ENCODE measurements at places on chromosomes 1 and 21.

DNA sequence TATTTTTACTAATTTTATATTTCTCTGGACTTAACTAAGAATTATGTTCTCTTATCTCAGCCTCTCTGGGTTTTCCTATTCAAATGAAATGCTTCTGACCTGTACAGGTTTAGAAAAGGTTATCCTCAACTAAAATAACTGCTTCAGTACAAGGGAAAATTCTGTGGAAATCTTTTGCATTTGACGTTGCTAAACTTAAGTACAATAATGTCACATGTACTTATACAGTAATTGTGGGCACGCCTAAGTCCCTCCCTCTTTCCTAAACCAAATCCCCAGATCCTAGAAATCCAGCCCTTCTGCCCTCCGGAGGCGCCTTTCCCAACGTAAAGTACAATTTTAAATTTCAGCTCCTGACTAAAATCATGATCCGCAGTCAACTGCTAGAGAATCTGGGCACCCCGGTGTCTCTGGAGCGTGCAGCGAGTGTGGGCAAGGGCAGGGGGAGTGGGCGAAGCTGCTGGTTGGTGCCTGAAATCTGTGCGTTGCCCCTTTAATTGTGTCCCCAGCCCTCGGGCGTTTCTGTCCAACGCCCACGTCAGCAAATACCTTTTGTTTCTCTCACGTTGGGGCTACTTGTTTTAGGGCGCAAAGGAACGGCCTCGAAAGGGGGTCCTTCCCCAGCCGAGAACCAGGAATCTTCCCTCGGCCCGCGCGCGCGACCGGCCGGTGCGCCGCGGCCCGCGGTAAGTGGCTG, at the start of gene ZBTB8A:
ZBTB8A (plus strand) TSS at position 541 of the 697 bp plus-strand sequence. CDS start 53,505 bp downstream, outside the sequence.
- DNase-seq: peak; percentile 73

DNA sequence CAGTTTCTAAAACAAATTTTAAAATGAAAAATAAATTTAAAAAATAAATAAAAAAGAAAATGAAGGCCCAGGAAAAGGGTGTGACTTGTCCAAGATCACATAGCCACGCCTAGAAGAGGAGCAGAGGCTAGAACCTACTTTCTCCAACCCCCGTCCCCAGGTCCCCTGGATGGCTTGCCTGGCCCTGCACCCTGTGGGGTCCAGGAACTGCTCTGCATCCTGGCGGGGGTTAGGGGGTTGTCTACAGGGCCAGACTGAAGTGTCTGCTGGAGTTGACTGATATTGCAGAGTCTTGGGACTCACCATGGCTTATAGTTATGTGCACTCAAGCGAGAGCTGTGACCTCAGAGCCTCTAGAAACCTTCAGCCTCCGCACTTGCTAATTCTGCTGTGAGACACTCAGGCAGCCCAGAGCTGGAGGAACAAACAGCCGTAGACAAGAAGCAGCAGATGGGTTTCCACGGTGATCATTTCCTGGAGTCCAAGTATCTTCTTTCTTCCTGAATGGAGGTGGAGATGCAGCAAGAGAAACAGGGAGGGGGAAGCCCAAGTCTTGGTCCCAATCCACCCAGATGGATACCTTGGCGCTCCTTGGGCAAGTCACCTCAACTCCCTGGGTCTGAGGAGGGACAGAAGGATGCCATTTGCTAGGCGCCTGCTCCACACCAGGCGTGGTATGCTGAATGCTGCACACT, 5.2 kb upstream of the EXTL1 start:
- DNase-seq: peak; percentile 32

DNA sequence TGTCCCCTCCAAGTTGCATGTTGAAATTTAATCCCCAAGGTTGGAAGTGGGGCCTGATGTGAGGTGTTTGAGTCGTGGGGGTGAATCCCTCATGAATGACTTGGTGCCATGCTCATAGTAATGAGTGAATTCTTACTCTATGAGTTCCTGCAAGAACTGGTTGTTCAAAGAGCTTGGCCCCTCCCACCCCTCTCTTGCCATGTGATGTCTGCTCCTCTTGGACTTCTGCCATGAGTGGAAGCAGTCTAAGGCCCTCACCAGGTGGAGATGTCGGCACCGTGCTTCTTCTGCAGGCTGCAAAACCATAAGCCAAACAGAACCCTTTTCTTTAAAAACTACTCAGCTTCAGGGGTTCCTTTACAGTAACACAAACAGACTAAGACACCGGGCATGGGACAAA, 14.3 kb downstream of the G0S2 start:
- DNase-seq: no peak

DNA sequence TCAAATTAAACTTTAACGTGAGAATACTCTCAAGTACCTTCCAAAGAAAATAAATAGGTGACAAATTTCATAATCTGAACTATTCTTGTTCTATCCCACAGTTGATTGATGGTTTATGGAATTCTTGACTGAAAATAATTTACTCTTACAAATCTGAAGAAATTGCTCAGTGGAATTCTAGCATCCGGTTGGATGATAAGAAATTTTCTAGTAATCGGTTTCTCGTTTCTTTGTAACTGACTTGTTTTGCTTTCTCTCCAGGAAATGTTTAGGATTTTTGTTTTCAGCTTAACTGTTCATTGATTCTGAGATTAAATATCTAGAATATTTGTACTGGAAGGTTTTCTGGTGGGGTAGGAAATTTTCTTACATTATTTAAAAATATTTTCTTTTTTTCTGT, 558.9 kb upstream of the ADAMTS5 start:
- DNase-seq: no peak

DNA sequence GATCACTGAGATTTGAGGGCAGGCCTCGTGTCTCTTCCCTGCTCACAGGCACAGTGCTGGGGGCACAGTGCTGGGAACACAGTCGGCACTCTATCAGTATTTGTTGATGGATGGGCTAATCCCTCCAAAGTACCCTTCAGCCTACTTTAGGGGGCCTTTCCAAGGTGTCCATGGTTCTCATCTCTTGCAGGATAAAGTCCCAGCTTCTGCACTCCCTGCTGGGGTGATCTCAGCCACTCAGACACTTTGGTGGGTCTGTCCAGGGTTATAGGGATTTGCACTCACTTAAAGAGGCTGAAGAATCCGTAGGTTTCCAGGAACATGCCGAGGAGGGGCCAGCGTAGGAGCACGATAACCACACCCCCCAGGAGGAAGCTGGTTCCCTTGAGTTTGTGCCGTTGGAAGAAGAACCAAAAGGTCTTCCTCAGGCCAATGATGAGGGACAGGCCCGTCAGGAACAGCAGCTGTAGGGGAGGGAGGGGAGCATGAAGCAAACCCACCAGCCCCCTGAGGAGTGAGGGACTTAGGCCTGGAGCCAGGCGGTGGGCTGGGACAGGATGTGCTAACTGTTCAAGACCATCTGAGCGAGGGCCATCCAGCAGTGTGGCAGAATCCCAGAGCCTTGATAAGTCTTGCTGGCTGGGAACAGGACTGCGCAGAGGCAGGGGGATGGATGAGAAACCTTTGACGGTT, 5.2 kb upstream of the KISS1 start:
- no peak for DNase-seq

- DNase-seq: no peak
Observed at GRCh38 chr21:41579692-41580091, 71.7 kb upstream of the TMPRSS2 start.

- no peak for DNase-seq
Observed at GRCh38 chr1:83691953-83692500, 306.9 kb downstream of the TTLL7 start.

- no peak for DNase-seq
Observed at GRCh38 chr1:176141449-176141848, 65.6 kb downstream of the COP1 start.

DNA sequence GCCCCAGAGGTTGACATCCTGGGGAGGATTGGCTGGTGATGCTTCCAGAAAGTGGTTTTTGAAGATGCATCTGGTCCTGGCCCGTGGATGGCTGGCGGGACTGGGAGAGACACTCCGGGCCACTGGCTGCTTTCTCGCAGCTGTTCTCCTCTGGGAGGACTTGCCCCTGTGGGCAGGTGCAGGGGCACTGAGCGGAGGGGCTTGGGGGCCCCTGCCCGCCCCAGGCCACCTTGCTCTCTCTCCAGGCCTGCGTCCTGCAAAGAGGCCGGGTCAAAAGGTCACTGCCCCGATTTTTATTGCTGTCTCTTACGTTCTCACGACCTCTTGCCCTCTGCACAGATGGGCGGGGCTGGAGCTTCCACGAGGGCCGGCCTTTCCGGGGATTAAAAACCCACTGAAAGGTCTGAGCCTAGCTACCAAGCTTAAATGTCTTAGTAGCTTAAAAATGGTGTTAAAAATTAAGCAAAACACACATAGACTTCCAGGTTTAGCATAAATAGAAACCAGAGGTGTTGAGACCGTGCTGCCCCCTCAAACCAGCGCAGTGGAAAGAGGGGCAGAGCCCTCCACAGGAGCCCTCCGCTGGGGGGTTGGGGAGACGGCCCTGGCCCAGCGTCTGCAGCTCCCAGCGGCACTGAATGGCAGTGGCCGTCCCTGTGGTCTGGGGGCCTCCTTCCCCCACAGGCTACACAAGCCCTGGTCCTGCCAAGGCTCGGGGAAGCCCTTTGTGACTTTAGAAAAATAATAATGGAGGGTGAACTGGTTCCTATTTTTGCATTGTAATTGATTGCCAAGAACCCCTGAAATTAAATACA, 43.9 kb downstream of the SKI start:
- no peak for DNase-seq

GRCh38 chr1:231993968-231994455, 367.4 kb downstream of the DISC1 start:
- DNase-seq: no peak

DNA sequence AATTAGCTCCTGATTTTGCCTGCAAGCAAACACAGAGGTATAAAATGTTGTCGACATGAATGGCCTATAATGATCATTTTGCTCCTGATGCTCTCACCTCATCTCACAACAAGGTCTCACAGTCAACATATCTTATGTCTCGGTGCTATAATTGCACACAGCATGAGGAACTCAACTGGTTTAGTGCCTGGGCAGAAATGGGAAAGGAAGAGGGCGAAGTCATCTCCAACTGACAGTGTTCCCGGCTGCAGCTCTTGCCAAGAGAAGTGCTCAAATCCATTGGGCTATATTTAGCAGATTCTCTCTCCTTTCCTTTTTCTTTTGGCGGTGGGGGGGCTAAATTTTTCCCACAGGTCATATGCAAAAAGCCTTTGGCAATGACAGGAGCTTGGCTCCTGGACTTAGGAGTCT, 53.0 kb downstream of the SLC45A1 start:
- DNase-seq: no peak

DNA sequence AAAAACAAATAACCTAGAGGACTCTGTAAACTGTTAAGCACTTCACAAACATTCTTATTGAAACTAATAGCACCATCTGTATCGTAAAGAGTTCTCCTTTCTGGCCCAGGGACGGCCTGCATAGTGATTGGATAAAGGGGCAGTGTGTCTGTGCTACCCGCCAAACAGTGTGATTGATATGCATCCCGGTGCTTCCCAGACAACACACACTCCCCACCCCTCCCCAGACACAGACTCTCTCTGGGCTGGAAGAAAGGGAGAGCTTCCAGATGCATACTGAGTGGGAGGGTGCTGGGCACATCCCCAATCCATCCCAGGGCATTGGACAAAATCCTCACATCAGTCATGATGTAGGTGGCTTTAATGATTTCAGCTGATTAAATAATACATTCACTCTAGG, 3.7 kb downstream of the HSD11B1 start:
- no peak for DNase-seq

DNA sequence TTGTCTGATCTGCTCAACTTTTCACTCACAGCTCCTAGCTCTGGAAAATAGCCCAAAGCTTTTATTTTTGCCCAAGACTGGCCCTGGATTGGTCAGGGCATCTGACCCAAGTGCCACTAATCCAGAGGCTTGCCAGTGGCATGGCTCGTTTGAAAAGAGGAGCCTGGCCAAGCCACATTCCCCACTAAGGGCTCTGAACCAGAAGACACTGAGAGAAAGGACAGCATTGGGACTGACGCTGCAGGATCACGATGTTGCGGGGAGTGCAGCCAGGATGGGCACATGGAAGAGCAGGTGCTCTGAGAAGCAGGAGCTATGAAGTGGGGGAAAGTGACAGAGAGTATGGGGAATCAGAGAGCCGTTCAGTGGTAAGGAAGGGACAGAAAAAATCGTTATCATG, 44.9 kb upstream of the TSPAN2 start:
- DNase-seq: no peak

GRCh38 chr21:34313116-34313515, 50.7 kb upstream of the KCNE2 start:
- no peak for DNase-seq

DNA sequence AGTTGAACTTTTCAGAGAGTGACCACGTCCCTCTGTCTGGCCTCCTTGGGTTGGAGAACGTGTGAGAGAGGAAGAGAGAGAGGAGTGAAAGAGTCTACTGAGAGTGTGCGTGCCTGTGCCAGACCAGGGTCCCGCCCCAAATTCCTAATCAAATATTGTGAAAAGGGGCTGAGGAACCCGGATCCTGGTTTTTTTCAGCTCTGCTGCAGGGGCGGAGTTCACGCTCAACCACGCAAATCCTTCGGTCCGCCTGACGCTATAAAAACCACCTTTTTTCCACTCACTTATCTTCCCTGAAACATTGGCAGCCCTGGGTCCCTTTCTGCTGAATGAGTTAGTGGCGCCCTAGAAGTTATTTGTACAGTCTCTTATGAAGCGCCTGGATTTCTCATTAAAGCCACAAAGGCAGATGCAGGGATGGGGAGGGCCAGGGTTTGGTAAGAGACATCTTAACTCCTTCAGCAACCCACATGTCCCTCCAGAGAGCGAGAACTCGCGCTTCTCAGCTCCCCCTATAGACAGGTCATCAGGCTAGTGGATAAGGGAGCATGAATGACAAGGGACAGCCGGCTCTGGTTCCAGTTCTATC, at the start of gene FMOD:
FMOD (minus strand) TSS at position 86 of the 589 bp plus-strand sequence. CDS start 2,852 bp downstream, outside the sequence.
- DNase-seq: no peak

- DNase-seq: no peak
Observed at GRCh38 chr1:26016953-26017545, 4.5 kb upstream of the EXTL1 start.

GRCh38 chr1:203627851-203628200, 1.2 kb downstream of the ATP2B4 start:
- DNase-seq: no peak

GRCh38 chr21:46352913-46353312, 29.0 kb downstream of the PCNT start:
- DNase-seq: no peak

DNA sequence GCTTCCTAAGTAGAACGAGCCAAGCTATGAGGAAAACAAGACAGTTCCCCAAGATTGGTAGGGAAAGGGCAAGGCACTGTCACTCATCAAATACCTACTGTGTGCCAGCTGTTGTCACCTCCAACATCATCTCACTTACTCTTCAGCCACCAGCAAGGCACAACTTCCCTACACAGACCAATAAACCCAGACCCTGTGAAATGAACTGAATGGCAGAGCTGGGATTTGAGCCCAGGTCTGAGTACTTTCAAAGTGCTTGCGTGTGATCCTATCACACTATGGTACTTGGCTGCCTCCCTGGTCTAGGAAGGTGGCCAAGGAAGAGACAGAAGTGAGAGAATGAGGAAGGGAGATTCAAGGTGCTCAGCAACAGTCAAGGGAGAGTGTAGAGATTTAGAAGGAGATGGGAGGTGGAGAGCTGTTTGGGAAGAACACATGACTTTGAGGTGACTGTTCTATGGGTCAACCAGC, 16.7 kb upstream of the TRIM63 start:
- DNase-seq: no peak

- no peak for DNase-seq
Observed at GRCh38 chr21:33419538-33420123, 16.4 kb downstream of the IFNGR2 start.

GRCh38 chr1:197868751-197869489, 33.5 kb upstream of the C1orf53 start:
- DNase-seq: peak; percentile 72
